ENCODE measurements at places on chromosomes 11 and 22.
A peak's percentile ranks its signal among the peaks of the same experiment; 100 is the strongest.

- no peak for DNase-seq
Measured at GRCh38 chr22:44088976-44089570, 65.0 kb downstream of the PARVB start.

DNA sequence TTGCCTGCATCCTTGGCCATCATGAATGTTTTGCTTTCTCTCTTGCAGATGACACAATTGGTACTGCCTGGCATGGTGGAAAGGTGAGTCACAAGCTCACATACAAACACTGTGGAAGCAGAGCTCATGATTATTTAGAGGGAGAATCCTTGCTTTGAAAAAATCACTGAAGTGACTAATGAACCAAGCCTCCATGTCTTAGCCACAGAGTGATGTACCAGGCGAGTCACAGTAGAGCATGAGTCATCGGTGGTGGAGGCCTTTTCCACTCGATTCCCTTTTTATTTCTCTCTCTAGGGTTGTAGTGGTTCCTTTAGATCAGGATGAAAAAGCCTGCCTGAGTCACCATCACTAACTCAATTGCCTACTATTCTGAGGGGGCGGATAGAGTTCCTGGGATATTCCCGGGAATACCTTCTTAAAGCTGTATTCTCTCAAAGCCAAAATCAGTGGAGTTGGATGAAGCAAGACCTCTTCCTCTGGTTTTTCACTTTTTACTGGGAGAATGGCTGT is 49.6 kb upstream of the ALKBH3 start:
- DNase-seq = peak; percentile 40

GRCh38 chr22:21055880-21056319 is 10.2 kb downstream of the LRRC74B start:
- DNase-seq = no peak

DNA sequence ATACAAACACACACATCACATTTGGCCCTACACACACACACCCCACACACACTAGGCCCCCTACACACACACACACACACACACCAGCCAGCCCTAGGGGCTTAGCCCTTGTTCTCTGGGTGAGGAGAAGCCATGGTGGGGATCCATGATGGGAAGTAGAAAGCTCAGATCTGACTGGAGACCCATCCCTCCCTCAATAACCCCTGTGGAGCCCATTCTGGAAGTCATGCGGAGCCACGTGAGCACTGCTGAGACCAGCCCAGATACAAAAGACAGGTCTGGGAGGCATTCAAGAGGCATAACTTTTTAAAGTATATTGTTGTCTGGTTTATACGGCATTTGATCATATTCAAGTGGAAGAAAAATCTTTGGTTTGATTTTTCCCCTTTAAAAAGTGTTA is 448.5 kb downstream of the SOX6 start:
- DNase-seq = no peak

DNA sequence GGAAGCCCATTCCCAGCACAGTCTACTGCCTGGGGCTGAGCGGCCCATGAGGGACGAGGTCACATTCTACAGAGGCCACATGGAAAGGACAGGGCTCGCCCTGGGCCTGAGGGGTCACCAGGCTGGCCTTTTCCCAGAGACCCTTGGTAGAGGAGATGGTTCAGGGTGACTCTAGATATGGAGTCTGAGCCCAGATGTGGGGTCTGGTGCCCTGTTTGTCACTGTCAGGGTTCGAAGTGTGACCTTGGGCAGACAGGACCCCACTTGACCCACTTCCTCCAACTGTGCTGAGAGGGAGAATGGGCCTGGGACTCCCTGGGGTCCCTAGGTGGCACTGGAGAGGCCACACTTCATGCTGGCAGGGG is 81.0 kb downstream of the MYEOV start:
- no peak for DNase-seq

DNA sequence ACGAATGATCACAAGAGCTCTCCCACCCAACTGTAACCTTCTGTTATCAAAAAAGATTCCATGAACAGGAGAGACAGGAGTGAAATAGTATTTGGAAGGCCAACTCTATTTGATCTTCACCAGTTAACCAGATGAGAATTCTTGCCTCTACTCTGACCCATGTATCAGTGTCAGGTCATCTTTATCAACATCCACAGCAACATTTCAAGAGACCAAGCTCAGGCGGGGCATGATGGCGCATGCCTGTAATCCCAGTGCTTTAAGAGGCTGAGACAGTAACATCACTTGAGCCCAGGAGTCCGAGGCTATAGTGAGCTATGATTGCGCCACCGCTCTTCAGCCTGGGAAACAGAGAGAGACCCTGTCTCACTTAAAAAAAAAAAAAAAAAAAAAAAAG is 62.3 kb downstream of the GAB2 start:
- no peak for DNase-seq

DNA sequence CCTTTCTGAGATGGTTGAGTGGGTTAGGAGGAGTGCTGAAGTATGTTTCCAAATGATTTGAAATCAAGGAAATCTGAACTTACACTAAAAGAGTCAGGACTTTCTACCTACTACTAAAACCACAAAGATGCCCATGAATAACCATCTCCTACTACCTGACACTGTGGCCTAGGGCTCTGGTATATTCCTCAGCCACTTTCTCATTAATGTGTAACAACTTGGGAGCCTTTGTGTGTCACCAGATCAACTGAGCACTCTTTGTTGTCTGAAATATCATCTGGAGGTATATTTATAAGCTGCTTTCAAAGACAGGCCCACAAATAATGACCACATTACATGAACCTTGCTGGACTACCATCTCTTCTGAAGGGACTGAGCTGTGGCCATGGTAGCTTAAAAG is 43.9 kb downstream of the RELT start:
- DNase-seq = no peak

DNA sequence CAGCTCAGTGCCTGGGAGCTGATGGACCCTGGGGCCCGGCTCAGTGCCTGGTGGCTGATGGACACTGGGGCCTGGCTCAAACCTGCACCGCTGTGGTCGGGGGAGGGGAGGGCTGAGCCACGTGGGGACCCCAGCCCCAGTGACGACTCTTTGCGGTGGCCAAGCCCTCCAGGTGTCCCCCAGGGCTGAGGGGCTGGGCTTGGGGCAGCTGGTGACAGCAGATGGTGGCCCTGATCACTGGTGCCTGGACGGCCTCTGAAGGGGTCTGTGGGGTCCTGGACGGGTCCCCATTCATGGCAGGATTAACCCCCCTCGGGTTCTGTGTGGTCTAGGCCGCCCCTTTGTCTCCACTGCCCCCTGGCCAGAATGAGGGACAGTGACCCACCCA is 3.4 kb upstream of the MUC5B start:
- DNase-seq = peak; percentile 10

DNA sequence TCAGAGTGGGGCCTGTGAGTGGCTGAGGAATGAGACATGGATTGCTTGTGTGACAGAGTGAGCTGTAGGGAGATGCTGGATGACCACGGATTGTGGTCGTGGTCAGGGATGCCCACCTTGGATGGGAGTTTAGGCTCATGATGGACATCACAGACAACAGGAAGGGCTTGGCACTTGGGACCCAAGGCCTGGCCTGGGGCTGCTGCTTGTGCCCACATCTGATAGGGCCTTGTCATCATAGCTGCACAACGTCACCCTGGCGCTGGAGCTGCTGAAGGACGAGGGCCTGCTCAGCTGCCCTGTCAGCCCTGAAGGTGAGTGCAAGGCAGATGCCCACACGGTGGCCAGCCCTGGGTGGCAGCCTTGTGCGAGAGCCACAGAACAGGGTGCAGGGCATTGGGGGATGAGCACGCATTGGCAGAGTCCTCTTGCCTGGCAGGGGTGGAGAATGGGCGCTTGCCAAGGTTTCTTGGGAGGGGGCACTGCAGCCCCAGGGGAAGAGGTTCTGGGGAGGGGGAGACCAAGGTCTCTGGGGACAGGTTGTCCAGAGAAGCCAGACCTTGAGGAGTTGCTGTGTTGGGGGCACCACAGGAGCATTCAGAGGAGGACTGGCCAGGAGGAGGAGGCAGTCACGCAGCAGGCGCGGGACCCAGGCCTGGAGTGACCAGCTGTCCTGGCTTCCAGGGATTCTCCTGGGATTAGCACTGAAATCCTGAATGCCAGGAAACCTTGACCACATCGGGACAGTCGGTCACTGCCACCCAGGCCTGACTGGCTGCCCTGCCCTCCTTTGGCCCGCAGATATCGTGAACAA is 25.0 kb downstream of the PARVG start:
- DNase-seq = no peak

GRCh38 chr11:123020968-123021367 is 39.3 kb upstream of the BSX start:
- no peak for DNase-seq

DNA sequence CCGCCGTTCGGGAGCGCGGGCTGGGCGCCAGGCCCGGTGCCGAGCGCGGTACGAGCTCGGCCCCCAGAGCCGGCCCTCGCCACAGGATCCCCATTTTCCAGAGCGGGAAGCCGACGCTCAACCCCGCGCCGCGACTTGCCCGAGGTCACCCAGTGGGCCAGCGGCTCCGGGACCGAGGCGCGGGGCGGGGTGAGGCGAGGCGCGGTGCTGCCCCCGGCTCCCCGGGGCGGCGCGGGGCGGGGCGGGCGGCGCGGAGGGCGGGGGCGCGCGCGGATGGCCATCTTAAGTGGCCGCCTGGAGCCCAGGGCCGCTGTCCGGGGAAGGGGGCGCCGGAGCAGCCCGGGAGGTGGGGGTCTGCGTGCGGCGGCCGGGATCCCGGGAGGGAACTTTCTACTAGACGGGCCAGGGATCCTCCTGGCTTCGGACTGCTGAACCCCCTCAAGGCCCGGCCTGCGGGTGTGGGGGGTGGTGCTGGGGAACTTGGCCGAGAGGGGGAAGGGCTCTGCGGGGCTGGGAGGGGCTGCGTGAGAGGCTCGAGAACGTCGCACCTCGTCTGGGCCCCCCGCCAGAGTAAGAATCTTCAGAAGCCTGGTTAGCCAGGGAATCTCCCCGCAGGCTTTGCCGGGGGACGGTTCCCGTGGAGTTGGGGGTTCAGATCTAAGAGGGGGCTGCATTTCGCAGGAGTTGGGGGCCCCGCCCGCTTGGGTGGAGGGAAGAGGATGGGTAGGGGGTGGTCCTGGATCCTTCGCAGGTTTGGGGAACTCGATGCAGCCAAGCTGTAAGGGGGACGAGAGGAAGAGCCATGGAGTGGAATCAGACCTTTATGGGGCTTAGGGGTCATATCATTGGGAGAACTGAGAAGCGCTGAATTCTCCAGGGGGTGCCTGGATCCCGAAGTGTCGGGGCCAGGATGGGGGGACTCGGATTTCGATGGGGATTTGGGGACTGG is 678 bp upstream of the INPPL1 start:
- DNase-seq = peak; percentile 79

- DNase-seq = no peak
Measured at GRCh38 chr11:111417011-111417765, 38.1 kb upstream of the POU2AF1 start.

DNA sequence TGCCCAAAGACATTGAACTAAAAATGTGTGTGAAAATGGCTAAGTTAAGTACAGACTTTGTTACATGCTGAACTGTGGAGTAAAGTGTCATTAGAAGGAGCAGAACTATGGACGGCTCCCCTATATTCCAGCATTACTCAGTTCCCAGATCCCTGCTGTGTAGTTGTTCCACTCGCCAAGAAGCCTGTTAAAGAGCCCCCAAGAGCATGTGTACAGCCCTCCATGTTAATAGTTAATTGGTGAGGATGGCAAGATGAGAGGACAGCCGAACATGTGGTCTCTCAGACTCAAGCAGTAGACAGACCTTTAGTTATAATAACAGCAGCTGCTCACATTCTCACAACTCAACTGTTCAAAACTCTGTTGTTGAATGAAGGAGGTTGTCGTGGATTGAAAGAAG is 127.4 kb downstream of the ELP4 start:
- no peak for DNase-seq

GRCh38 chr11:36098853-36099375 is 155.1 kb downstream of the LDLRAD3 start:
- no peak for DNase-seq

DNA sequence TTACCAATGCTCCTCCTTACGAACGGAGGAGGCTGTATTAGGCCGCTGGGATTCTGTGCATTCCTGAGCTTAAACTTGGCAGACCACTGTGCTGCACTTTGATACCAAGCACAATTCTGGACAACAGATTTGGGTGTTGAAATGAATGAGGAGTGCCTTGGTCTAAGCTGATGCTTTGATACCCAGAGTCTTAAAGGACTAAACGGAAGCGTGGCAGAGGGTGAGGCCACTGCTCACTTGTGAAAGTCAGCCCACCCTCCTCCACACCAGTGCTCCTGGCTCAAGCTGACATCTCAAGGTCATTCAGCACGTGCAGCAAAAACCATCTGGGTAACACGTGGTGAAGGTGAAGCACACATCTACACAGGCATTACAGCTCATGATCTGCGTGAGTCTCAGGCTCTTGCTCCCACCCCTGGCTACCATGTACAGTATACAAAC is 85.9 kb downstream of the MICAL3 start:
- no peak for DNase-seq

- peak; percentile 33 for DNase-seq
Measured at GRCh38 chr11:65867284-65868071, 5.1 kb downstream of the EFEMP2 start.

GRCh38 chr11:34439610-34440198 is 970 bp downstream of the CAT start:
- DNase-seq = no peak

DNA sequence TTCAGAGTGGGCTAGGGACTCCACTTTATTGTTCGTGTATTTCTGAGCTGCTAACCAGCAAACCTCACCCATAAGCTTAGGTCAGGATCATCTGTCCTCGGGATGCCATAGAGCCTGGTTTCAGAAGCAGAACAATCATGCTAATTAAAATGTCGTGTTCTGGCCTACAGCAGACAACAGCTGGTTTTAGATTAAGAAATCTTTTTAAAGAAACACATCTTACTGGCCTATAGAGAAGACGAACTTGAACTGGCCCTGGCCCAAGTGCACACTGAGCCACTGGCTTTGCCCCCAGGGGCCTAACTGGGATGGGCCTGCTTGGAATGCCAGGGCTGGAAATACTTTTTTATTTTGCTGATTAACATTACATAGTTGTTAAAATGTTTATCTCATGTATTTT is 63.2 kb downstream of the ALX4 start:
- DNase-seq = peak; percentile 48

DNA sequence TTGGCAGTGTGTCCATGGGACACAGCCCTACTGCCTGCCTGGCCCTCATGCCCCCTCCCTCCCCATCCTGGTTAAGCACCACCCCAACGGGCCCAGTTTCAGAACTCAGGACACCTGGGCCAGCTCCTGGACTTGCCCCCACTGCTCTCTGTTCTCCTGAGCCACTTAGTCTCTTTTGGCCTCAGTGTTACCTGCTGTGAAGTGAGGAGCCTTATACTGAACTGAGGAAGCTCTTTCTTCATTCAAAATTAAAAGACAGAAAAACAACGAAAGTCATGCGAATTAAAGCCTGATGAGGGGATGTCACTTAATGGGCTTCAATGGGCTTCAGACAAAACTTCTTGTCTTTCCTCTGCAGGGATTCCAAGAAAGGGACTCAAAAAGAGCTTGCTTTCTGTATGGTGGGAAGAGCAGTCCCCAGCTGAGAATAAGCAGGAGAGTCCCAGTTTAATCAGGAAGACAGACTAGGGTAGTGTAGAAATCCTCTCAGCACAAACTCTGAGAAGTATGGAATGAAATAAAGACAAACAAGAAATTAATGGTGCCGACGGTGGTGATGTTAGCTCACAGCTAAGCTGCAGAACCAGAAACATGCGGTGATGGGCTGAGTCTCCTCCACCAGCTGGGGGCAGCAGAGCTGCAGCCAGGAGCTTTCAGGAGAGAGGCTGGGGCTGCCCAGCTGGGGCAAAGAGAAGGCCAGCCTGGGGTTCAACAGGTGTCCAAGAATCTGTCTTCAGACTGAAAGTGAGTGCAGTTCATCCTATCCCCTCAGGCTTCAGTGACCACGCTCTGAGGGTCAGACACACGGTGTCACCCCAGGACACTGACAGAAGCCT is 101.0 kb downstream of the GGTLC2 start:
- DNase-seq = no peak
